Peyer's patch (tissue), 4 donors: ENCODE measurements at places on chromosomes 1 and 21.

DNA sequence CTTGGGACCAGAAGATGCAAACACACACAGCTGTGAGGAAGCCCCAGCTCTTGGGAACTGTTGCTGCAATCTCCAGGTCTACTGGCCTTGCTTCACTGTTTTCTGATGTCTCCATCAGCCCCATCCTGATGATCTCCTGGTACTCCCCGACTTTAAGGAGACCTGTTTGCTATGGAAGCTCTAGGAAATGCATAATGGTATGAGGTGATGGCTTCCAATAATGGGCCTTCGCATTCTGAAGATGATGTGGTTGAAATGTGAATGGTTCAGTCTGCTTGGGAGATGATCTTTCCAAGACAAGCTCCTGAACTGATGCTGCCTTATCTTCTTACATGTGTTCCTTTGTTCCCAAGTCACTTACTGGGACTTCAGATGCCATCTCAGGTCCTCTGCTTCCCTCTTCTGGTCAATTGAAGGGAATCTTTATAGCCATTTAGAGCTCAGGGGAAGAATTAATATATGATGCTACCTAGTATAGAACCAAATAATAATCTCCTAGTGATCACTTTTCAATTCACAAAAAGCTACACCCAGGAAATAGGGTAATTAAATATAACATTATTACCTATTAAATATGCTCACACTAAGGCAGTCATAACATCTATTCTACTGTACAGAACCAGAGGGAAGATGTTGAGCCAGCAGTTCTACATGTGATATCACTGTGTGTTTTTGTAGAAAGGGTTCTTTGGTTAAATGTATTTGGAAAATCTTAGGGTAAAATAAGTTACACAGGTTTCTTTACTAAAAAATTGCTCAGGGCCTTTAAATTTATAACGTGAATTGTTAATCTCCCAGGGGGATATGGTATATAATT, 73.9 kb upstream of the VTCN1 start:
- DNase-seq = no peak

GRCh38 chr1:83131692-83131955, 867.3 kb downstream of the TTLL7 start:
- no peak for DNase-seq

- no peak for DNase-seq
These were observed 34.4 kb upstream of the NRDC start for GRCh38 chr1:51912881-51913280.

GRCh38 chr21:14088391-14088790, 122.4 kb downstream of the LIPI start:
- no peak for DNase-seq

GRCh38 chr1:206551986-206552326, 44.6 kb downstream of the RASSF5 start:
- peak; percentile 72 for DNase-seq

DNA sequence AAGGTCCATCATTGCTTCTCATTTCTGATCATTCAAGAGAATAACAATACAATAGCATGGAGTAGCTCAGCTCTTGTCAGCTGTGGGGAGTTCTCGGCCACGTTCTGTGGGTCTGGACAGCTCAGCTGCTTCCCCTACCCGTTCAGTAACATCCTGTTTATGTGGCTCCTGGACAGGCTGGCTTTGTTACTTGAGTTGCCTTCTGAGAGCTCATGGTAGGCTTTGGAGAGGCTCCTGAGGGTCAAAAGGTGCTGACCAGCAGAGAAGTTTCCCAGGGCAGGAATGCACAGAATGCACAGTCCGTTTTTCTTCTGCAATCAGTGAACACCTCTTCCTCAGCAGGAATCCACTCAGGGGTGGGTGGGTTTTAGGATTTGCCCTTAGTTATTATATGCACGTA, 36.0 kb downstream of the KAZN start:
- DNase-seq = no peak

DNA sequence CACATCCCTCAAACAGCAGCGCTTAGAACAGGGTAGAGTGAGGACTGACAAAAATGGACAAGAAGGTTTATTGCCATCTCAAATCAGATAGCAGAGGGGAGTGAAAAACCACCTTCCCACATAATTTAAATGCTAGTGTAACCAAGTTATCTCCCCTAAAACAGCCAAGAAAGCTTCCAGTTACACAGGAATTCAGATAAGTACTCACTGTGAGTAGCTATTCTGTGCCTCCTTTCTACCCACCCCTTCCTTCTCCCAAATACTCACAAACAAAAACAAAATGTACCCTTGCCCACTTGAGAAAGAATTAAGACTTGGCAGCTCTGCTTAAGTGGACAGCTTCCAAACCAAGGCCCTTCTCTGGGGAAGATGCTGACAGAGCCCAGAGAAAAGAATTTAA, 9.1 kb downstream of the OTUD7B start:
- DNase-seq = no peak

- DNase-seq = no peak
These were observed 45.7 kb downstream of the LHX4 start for GRCh38 chr1:180275726-180276125.

GRCh38 chr1:64147045-64147724, 56.2 kb upstream of the UBE2U start:
- DNase-seq = no peak

GRCh38 chr1:207034208-207034607, 1.7 kb upstream of the C1orf116 start:
- no peak for DNase-seq

- DNase-seq = no peak
These were observed 17.1 kb upstream of the PINK1 start for GRCh38 chr1:20615946-20616846.

DNA sequence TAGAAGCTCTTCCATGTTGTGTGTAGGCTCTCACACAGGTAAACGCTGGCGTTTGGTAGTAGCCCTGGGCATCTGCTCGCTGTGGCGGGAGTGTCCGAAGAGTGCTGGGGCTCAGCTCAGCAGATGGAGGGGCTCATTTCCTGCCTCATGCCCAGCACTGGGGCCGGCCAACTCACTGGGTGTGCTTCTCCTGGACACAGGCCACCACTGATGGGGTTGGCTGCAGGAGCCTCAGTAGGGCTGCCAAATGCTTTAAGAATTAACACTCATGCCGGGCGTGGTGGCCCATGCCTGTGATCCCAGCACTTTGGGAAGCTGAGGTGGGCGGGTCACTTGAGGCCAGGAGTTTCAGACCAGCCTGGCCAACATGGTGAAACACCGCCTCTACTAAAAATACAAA, 20.9 kb downstream of the UQCRHL start:
- peak; percentile 54 for DNase-seq

GRCh38 chr1:170661646-170662411, 2.1 kb upstream of the PRRX1 start:
- no peak for DNase-seq

DNA sequence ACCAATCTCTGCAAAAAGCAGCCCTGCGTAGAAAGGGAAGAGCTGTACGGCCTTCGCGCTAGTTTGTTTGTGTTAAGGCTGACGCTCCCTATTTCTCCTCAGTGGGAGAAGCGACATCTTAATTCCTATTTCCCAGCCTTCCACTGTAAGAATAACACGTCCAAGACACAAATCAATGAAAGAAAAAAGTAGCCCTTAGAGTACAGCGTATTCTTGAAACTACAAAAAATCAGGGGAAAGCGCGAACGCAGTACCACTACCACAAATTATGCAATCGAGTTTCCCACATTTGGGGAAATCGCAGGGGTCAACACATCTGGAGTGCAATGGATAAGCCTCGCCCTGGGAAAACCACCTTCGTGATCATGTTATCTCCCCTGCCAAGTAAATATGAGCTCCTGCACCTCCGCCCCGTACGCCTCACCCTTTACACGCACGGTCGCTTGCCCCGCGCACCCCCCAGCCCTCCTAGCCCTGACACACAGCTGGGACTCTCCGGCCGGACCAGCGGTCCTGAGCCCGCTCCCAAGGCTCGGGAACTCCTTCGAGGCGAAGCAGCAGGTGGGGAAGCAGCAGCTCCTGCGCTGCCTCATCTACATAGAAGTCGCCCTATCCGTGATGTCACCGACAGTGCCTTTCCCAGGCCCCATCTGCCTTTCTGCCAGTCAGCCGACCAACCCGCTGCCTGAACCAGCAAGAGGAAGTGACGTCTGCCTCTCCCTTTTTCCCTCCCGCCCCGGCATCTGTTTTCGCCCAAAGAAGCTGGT, 94.7 kb downstream of the PPIAL4G start:
- DNase-seq = peak; percentile 88

GRCh38 chr1:223639331-223639749, 26.2 kb downstream of the CAPN8 start:
- no peak for DNase-seq

DNA sequence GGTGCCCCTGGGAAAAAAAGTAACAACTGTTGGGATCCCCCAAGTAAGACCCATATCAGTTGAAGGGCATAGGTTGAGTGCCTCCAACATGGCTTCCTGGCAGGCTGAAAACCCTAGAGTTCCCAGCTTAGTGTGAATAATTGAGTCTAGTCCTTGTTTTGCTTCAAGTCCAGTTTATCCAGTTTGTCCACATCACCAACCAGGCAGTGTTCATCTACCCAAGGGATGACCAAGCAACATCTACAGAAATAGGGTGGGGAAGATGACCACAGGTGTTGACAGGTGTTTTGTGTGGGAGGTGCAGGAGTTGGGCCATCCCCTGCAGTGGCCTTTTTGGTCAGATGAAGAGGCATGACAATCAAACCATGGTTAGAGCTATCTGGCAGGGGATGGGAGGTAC, 54.3 kb upstream of the ERO1B start:
- DNase-seq = no peak

- DNase-seq = peak; percentile 97
These were observed at the start of gene B4GALT3 for GRCh38 chr1:161177112-161177935. TSS of gene B4GALT3 (minus strand) at chr1:161177507. CDS start at chr1:161176060, 1,447 bp downstream.

GRCh38 chr1:55670331-55671082, 455.3 kb upstream of the USP24 start:
- no peak for DNase-seq

- DNase-seq = no peak
These were observed 1.8 kb downstream of the ZNF669 start for GRCh38 chr1:247102381-247102780.

DNA sequence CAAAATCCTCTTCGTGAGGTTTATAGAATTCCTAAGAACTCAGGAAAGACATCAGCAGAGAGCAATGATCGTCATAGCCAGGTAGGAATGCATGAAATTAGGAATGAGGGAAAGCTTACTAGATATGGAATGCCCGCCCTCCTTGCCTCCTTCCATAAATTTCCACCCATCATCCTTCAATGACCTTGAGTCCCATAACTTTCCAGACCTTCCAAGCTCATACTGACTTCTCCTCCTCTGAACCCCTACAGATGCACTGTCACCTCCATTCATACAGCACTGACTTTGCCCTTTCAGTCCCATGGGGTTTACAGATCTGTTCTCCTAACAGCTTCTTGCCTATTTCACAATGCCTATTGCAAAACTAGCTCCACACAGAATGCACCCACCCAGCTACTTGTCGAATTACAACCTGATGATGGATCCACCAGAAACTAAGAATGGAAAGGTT, 23.8 kb upstream of the PPP1R15B start:
- no peak for DNase-seq

DNA sequence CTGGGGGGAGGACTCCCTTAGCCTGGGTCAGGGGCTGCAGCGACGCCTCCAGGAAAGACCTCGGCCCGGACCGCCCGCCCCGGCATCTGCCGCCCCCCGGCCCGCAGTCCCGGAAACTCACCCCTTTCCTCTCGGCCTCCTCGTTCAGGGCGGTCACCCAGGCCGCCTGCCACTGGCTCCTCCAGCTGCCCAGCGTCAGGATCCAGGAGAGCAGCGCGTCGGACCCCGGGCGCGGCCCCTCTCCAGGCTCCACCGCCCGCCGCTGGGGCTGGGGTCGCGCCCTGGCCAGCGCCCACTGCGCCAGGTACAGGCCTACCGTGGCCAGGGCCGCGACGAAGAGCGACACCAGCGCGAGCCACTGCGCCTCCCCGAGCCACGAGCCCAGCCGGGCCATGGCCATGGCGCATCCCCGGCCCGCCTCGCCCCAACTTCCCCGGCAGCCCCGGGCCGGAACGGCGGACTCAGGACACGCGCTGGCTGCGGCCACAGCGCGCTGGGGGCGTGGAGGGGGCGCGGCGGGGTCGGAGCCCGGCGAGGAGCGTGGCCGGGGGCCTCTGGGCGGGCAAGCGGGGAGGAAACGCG, 478 bp downstream of the C2CD2 start:
- no peak for DNase-seq

GRCh38 chr1:216702170-216702569, 21.1 kb downstream of the ESRRG start:
- DNase-seq = no peak

GRCh38 chr1:181028196-181028595, 5.5 kb upstream of the STX6 start:
- DNase-seq = no peak

DNA sequence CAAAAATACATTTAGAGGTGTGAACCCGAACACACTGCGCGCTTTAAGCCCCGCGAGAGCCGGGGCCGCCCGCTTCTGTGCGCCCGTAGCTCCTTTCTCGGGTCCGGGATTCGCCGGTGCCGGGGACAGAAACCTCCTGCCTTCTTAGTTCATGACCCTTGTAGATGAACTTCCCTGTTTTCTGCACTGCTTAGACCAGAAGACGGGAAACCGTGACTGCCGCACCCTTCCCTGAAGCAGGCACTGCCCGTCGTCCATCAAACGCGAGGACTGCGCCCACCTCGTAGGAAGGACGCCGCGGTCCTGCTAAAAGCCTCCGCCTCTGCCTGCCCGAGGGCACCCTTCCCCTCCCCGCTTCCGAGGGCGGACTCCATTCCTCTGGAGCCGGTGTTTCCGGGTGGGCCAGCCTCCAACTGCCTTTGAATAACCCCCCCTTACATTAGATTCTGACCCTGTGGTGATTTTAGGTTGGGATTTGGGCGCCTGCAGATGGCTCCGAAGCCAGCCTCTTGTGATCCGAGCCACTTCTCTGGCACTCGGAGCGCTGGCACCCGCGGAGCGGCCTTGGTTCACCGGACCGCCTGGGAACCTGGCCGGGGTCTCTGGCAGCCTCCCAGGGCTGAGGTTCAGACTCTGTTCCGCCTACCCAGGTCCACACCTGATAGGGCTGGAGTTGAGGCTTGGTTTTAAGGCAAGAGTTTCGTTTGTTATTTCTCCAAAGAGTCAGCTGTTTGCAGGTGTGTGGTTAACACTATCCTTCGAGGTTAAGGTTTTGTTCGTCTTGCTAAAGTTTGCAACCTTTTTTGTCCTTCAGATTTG, 1.2 kb upstream of the PTTG1IP start:
- peak; percentile 76 for DNase-seq

DNA sequence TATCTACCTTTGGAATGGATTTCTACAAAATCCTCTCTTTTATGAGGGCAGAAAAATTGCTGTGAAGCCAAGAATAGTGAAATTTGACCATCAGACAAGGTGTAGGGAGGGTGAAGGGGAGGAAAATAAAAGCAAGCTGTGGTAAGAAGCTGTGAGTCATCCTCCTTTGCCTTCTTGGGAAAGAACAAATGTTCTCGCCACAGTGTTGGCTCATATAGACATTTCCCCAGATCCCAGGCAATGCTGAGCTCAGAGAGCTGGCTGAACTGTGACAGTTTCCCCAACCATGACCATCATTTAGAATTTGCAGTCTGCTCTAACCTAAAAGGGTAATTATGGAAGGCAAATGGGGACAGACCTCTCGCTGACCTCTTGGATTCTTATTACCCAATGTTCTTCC, 235.4 kb downstream of the PBX1 start:
- no peak for DNase-seq
